ENCODE measurements at places on chromosomes 1 and 21.
A peak's percentile ranks its signal among the peaks of the same experiment; 100 is the strongest.

GRCh38 chr21:14115646-14116045 lies 95.1 kb downstream of the LIPI start:
- no peak for DNase-seq

DNA sequence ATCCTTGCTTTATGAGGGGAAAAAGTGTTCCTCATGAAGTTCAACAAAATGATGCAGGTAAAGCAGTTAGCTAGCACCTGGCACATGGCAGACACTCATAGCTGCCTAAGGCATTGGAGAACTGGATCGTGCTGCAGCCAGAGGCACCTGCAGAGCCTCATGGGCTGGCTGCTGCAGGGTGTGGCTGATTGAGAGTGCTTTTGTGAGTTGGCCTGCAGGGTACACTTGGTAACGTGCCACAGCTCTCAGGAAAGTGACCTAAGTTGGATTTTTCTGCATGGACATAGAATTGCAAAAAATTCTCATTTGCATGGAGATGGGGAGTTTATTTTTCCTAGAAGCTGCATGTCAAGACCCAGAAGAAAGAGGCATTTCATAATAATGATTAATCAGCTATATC lies 31.6 kb upstream of the IL20 start:
- no peak for DNase-seq

DNA sequence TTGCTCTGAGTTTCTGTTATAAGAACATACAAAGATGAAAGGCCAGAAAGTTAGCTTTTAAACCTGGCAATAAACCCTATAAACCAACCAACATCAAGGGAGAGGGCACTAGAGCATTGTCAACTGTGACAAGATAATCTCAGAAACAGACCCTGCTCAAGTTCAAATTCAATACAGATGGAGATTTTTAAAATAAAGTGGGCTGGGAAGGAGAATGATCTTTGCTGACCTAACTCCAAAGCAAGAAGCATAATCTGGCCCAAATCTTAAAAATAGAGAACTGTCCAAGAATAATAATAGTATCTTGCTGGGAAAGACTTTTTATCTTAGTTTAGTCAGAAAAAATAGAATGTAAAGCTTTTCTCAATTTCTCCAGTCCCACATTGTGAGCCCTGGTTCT lies 485.5 kb downstream of the DISC1 start:
- no peak for DNase-seq

DNA sequence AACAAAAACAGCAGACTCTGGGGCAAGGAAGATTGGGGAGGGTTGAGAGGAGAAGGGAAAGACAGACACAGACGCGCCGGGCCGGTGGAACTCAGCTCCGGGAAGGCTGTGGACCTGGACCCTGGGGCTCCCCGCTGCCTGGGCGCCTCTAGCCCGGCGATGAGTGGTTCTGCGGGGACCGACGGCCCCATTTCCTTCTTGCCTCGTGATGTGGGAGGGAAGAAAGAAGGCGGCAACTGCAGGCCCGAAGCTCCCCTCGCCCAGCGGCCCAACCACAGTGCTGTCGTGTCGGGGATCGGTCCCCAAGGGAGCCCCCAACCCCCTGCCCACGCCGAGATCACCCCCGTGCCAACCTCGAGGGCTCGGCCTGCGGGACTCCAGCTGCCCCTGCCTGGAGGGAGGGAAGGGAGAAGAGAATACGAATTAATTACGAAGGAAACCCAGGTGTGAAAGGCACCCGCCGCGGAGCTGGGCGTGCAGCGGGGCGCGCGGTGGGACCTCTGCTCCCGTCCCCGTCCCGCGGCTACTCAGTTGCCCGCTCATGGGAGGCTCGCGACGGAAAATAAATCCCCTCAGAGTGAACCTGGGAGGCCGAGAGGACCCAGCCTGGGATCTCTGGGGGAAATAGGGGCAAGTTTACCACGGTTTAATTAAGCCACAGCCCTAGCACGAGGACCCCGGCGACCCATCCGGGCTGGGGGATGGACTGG lies 7.4 kb downstream of the FOXD3 start:
- peak; percentile 51 for DNase-seq

DNA sequence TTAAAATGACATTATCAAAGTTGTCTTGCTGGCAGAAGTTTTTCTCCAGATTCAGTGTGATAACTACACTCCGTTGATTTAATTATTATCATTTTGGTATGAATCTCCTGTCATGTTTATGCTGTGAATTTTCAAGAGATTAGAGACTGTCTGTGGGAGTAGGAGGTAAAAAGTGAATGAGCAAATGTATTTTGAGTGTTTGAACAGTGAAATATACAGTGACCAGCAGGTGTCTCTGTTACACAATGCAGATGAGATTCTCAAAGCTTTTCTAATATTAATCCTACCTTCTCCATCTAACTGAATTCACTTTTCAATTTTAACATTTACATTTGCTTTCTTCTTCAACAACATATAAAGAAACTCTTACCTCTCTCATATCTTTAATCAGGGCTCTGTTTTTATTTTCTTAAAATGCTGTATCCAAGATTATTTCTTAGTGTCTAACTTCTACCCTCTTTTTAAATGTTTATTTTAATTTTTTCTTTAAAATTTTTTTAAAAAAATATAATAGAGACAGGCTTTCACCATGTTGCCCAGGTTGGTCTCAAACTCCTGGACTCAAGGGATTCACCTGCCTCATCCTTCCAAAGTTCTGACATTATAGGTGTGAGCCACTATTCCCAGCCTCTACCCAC lies 20.9 kb upstream of the HSPA13 start:
- no peak for DNase-seq

- DNase-seq: no peak
These were observed 163.7 kb downstream of the NTPCR start for GRCh38 chr1:233114159-233114558.

- DNase-seq: no peak
These were observed 26.6 kb downstream of the CLIC6 start for GRCh38 chr21:34695434-34695833.

DNA sequence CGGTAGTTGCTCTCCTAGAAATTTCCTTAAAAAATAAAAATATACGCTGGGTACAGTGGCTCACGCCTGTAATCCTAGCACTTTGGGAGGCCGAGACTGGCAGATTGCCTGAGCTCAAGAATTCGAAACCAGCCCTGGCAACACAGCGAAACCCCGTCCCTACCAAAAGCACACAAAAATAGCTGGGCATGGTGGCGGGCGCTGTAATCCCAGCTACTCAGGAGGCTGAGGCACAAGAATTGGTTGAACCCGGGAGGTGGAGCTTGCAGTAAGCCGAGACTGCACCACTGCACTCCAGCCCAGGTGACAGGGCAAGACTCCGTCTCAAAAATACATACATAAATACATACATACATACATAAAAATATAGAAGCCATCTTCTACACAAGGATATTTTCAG lies 262.8 kb downstream of the AKT3 start:
- DNase-seq: no peak

- no peak for DNase-seq
These were observed 148.0 kb downstream of the PLA2G4A start for GRCh38 chr1:186976700-186977099.

DNA sequence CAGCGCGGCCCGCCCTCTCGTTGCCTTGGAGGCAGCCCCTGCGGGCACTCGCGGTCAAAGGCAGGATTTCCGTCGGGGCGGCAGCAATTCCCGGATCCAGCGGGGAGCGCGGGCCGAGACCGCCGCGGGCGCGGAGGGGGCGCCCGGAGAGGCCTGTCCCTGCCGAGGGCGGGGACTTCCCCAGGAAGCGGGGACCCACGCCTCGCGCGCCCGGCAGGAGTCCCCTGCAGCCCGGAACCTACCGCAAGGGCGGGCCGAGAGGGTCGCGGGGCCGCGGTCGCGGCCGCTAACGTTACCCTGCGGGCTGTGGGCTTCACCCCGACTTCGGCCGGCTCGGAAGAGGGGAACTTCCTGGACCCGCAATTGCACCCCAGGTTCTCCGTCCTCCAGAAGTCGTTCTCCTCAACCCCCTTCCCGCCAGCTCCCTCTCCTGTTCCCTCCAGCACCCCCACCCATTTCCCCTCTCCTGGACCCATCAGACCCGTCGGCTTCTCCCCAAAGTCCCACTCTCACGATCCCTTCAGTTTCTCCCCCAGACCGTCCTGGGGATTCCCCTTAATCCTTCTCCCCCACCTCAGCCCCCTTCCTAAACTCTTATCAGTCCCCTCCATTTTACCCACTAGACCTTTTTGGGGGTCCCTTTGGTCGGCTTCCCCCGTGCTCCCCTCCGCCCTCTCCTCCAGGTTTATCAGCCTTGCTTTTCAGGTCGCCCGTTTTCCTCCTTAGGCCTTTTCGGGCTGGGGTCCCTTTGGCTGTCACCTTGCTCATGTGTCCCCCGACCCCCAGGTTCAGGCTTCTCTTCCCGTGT lies 604 bp downstream of the FGR start:
- DNase-seq: peak; percentile 69

DNA sequence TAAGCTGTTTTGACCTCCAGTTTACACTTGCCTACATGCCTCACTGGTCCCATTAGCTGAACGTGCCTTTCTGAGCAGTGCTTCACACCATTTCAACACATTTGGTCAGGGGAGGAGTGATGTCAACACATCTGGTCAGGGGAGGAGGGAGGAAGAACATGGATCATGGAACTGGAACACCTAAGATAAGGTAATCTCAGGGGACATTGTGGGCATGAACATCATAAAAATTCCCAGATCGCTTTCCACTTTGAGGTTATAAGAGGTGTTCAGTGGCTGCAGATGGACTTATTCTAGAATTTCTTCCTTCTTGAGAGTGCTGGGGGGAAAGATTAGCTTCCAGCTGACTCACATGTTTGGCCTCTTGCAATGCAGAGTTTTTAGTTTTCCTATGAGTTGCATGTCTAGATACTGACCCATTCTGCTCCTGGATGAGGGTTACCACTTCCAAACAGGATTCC lies 2.0 kb downstream of the QSOX1 start:
- peak; percentile 24 for DNase-seq

DNA sequence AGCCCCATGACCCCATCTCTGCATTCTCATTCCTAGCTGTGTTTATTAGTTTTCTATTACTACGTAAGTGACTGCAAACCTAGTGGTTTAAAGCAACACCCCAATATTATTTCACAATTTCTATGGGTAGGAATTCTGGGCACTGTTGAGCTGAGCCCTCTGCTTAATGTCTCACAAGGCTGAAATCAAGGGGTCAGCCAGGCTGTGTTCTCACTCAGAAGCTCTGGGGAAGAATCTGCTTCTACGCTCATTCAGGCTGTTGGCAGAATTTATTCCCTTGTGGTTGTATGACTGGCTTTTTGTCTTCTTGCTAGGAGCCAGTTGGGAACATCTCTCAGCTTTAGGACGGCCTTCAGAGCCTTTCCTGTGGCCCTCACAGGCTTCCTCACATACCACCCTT lies 181.0 kb downstream of the GIPC2 start:
- DNase-seq: no peak

DNA sequence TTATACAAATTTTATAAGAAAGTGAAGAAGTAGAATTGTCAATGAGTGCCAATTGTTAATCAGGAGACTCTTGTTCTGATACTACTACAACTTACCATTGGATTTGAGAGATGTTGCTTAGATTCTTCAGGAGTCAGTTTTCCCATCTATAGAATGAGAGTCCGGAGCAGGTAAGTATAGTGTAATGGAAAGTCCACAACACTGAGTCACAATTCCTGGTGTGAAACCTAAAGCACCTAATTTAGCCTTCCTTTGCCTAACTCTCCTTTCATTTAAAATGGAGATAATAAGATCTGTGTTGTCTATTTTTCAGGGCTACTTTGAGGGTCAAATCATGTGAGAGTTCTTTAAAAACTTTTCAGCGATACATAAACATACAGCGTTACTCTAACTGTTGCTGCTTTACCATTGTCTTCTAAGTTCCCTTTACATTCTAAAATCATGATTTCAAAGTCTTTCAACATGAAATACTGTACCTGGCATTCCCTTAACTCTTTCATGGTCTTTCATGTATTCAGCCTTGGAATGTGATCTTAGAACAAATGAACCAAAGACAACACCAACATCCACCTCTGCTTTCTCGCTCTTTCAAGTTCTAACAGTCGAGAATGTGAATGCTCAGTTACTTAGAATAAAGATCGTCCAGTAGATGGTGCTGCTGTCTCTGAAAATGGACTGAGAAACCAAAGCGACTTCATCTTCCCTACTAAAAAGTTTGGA lies 90.9 kb downstream of the SLC30A10 start:
- DNase-seq: no peak

DNA sequence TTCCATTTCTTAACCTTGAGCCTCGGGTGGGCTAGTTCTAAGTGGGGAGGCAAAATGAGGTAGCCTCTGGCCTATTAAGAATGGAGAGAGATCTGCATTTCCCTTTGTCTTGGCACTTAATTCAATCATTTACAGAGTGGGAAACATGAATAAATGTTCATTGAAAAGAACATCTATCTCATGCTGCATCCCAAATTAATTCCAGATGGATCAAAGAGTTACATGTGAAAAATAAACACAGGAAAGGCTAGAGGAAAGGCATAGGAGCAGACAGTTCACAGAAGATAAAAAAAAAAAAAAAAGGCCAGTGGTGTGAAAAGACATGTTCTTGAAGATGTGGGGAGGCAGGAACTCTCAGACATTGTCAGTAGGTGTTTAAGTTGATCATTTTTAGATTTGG lies 35.7 kb upstream of the EPS8L3 start:
- DNase-seq: no peak

GRCh38 chr1:111615870-111616715 lies 3.5 kb upstream of the RAP1A start:
- no peak for DNase-seq

- DNase-seq: no peak
These were observed 418.1 kb downstream of the ADGRL2 start for GRCh38 chr1:82218846-82219245.

- DNase-seq: no peak
These were observed 38.1 kb downstream of the AZIN2 start for GRCh38 chr1:33119050-33119449.

DNA sequence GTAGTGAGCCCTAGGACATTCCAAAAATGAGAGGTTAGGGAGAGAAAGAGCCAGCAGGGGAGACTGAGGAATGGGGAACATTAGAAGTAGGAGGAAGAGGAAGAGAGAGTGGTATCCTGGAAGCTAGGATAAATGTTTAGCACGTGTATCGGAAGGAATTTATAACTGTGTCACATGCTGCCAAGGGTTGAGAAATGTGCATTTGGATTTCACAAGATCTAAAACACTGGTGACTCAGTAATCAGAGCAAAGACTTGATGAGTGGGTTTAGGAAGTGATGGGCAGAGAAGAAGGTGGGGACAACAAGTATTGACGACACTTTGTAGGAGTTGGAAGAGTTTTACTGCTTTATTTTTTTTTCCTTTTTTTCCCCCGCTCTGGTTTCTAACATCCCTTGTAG lies 193.9 kb downstream of the FMN2 start:
- DNase-seq: no peak
